Small intestine (tissue), 16 donors: ENCODE measurements at places on chromosomes 2 and 18. TPM values are rescaled to one million over a fixed set of nuclear protein-coding genes. Genes with fewer than 3 reads are reported as not detected.

GRCh38 chr18:51382081-51382480 lies 184.6 kb upstream of the MEX3C start:
- no peak overlapping the region for H3K4me3 ChIP-seq
- H3K27ac ChIP-seq: no peak overlapping the region
- H3K36me3 ChIP-seq: no peaks in the 10 kb centered on the region
- no peak for DNase-seq

POMC gene
- polyA plus RNA-seq: 0.67 TPM

GRCh38 chr18:21682371-21683051 lies 22.1 kb downstream of the ABHD3 start:
- H3K4me3 ChIP-seq: peak overlapping the region; percentile 21
- no peaks in the 10 kb centered on the region for H3K27me3 ChIP-seq

DNA sequence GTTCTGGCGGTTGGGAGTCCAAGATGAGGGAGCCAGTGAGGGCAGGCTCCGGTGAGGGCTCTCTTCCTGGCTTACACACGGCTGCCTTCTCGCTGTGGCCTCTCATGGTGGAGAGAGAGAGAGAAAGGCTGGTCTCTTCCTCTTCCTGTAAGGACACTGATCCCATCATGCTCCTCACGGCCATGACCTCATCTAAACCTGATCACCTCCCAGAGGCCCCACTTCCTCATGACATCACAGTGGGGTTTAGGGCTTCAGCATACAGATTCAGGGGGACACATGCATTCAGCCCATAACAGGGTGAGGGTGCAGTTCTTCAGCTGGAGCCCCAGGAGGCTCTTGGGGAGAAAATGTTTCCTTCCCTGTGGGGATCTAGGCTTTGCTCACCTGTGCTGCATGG lies 29.2 kb downstream of the AGAP1 start:
- peaks cover 6% of the 10 kb centered on the region for H3K4me1 ChIP-seq
- DNase-seq: no peak
- H3K27me3 ChIP-seq: no peaks in the 10 kb centered on the region

CAVIN2 gene
- polyA plus RNA-seq: 8.1 TPM

ITGAV gene
- polyA plus RNA-seq: 5.1 TPM

GLS gene
- polyA plus RNA-seq: 43.2 TPM

GRCh38 chr2:212919238-212919637 lies 232.2 kb downstream of the IKZF2 start:
- H3K27ac ChIP-seq: no peak overlapping the region
- H3K36me3 ChIP-seq: no peaks in the 10 kb centered on the region
- no peaks in the 10 kb centered on the region for H3K4me1 ChIP-seq
- no peak for DNase-seq
- no peaks in the 10 kb centered on the region for H3K27me3 ChIP-seq
